SHP77 treated with DMSO at 0.1 percent for 48 hours (cell line): ENCODE measurements at places on chromosomes 12 and 14.
A peak's percentile ranks its signal among the peaks of the same experiment; 100 is the strongest.

DNA sequence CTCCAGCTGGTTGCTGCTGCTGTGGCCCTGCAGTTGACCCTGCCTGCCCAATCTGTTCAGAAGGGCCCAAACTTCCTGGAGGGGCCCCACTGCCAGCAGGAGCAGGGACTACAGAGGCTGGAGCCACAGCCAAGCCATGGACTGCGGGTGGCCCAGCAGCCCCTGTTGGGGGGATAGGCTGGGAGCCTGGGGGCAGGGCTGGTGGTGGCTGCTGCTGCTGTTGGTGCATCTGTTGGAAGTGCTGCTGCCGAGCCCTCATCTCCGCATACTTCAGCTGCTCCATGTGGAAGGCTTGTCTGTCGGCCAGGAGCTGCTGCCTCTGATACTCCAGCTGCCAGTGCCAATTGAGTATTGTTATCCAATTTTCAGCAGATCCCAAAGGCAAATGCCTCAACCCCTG, 7.2 kb downstream of the MYL6 start:
- no peak for DNase-seq

- no peak for DNase-seq
Measured at GRCh38 chr12:129848876-129849275, 54.9 kb downstream of the TMEM132D start.

GRCh38 chr14:100410056-100410565, 87.0 kb downstream of the SLC25A47 start:
- no peak for DNase-seq

DNA sequence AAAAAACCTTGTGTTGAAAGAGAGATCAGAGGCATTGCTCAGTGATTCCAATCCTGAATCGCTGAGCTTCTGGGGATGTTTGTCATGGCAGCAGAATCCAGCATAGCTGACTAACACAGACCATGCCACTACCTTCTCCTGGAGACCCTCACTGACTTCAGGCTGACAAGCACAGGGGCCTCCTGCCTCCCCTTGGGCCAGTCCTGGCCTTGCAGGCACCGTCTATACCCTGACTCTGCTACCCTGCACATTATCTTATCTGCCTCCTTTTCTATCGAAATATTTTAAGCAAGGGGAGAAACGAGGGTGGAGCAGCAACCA, 139.8 kb downstream of the KIF26A start:
- DNase-seq: no peak

GRCh38 chr14:90382491-90383125, 14.2 kb upstream of the CALM1 start:
- no peak for DNase-seq

GRCh38 chr12:98908866-98909265, 263.8 kb downstream of the APAF1 start:
- no peak for DNase-seq

GRCh38 chr12:105330931-105331804, 677 bp downstream of the C12orf75 start:
- no peak for DNase-seq

- no peak for DNase-seq
Measured at GRCh38 chr14:93116676-93117200, 1.0 kb upstream of the ITPK1 start.

DNA sequence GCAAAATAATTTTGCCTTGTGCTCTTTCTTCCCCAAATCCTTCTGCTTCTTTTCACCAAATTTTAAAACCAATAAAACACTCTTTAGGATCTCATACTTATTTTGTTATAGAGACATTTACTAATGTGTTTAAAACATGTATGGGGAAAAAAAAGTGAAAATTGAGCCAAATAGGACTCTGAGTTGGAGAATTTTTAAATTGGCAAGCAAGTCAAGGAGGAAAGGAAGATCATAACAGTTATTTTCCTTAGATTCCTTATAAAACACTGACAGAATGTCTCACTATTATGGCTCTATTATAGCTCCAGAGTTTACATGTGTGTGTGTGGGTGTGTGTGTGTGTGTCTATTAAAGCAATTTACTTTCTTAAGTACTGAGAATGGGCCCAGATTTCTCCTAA, 220.5 kb downstream of the SLC6A15 start:
- DNase-seq: no peak

DNA sequence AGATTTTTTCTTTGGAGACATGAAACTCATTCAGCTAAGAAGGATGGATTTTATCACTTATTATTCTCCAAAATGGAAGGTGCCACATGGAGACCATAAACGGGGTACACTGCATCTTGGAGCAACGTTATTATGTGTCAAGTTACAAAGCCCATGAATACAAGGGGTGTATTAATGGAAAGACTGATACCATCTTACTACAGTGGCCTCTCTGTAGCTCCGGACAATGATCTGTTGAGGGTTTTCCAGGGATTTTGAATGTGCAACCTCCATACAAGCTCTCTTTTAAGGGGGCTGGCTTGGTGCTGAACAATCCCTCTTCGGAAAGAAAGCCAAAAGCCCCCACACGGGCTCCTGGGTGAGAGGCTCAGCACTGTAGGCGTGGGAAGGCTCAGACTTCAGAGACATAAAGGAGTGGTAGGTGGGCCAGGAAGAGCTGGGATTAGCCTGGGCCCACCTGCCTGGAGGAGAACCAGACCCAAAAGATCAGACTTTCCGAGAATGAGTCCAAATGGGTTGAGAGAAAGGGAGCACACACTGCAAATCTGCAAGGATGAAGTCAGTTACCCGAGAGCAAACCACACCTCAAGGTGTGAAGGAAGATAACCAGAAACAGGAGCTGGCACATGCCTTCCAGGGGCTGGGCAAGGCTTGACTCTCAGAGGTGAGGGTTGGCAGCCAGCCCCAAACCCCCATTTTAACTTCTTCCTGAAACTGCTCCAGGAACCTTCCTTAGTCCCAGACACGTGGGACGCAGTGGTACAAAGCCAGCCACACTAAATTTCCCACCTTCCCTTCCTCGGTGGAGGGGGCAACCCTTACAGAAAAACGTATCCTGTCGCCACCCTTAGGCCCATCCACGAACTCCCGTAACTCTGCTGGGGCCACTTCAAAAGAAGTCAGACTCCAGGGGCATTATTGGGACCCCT, 1.5 kb downstream of the VPS37B start:
- no peak for DNase-seq

DNA sequence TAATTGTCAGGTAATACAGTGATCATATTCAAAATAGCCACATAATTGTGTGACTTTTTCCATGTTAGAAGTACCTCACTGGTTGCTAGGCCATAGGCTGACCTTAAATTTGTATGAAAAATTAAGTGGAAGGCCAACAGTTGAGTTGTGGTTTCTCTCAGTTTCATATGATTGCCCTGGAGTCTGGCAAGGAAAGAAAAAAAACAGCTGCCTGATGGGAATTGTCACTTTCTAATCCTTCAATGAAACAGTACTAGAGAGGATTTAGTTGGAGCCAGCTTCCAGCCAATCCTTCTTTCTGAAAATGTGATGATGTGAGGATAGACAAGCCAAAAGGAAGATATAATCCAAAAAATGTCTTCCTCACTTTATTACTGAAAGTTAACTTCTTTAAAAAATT, 113.6 kb downstream of the ALX1 start:
- no peak for DNase-seq

- DNase-seq: no peak
Measured at GRCh38 chr14:72779679-72780078, 114.2 kb downstream of the DPF3 start.

DNA sequence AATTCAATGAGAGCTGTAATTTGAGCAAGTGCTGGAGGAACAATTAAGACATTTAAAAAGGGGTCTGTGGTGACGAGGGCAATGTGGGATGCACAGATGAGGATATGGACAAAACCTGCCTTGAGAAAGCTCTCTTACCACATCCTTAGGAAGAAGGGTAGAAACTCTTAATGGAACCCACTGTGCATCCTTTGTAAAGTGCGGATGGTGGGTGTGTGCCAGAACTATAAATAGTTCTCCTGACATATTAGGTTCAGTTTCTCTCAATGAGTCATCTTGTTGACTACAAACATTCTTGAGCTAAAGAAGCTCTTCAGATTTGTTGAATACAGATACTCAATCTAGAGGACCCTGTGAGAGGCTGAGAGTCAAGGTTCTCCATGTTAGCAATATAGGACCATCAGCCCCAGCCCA, 106.1 kb upstream of the ANO4 start:
- DNase-seq: no peak

DNA sequence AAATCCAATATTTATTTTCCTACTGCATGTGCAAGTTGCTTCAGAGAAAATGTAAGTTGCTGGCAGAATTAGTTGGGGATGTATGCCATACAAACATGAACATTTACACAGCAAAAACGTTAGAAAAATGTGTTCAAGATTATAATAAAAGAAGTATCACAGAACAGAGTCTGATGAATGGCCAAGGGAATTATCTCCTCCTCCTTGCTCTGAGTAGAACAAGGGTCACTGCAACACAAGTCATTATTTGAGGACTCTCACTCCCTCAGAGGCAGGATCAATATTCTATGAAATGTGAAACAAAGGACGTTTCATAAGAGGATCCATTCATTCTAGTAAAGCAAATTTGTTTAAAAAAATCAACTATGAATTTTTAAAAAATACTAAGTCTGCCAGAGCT, 177.8 kb downstream of the PRKD1 start:
- DNase-seq: no peak

- no peak for DNase-seq
Measured at GRCh38 chr12:131610891-131611290, 100.0 kb upstream of the SFSWAP start.

DNA sequence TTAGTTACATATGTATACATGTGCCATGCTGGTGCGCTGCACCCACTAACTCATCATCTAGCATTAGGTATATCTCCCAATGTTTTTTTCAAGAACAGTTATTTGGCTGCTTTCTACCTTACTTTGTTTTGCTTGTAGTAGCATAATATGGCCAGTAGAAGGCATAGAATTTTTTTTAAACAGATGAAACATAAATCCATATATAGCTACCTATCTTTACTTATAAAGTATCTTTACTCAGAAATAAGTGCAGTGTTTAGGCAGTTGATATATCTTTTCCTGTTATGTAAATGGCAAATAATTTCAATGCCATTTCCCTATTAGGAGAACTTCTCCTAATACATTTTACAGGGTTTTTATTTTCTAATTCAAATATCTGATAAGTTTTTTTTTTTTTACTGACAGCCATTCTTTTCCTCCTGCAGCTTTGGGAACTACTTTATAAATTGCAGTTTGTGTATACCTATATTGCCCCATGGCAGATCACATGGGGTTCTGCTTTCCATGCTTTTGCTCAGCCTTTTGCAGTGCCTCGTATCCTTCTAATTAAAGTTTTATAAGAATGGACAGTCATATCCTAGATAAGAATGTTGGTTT, 143.1 kb downstream of the PCNX1 start:
- no peak for DNase-seq

- no peak for DNase-seq
Measured at GRCh38 chr14:104305511-104306449, 167.4 kb downstream of the KIF26A start.

GRCh38 chr14:47543459-47543858, 131.9 kb downstream of the MDGA2 start:
- DNase-seq: no peak

- no peak for DNase-seq
Measured at GRCh38 chr14:92421751-92422150, 91.8 kb upstream of the RIN3 start.

DNA sequence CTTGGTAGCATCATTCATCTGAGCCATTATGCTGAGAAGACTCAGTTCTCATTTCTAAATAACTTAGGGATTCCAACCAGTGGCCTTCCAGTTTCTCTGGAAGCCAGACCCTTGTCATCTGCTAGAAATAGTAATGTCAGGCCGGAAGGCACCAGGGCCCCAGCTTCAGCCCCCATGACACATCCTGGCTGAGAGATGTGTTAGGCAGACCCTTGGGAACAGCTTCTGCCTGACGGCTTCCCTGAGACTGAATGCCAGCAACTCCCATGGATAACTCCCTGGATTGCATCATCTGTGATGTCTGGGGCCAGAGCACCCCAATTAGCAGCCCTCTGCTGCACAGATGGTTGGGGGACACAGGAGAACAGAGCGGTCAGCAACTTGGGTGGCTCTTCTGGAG, 583.5 kb upstream of the TBX3 start:
- DNase-seq: no peak

DNA sequence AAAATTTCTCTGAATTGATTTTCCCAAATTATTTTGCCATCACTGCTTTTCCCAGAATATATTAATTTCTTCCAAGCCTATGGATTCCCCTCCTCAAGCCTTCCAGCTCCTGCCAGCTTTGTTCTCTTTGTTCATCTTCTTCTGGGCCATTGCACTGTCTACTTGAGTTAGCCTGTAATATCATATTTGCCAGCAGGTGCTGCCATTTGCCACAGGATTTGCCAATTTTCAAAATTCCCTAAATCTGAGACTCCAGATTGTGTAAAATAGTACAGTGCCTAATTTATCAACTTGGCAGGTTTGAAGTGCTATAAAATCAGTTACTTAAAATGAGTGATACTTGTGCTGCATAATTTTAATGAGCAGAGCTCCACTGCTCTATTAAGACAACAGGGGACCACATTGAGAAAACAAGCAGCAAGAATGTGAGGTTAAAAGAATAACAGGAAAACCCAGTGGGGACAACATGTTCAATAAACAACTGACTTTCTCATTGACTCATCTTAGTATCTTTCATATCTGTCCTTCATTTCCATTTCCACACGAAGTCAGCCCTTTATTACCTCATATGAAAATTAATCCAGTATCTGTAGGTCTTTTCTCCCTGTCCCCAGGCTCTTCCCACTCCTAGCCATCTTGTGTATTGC, 84.6 kb upstream of the CCDC196 start:
- no peak for DNase-seq

DNA sequence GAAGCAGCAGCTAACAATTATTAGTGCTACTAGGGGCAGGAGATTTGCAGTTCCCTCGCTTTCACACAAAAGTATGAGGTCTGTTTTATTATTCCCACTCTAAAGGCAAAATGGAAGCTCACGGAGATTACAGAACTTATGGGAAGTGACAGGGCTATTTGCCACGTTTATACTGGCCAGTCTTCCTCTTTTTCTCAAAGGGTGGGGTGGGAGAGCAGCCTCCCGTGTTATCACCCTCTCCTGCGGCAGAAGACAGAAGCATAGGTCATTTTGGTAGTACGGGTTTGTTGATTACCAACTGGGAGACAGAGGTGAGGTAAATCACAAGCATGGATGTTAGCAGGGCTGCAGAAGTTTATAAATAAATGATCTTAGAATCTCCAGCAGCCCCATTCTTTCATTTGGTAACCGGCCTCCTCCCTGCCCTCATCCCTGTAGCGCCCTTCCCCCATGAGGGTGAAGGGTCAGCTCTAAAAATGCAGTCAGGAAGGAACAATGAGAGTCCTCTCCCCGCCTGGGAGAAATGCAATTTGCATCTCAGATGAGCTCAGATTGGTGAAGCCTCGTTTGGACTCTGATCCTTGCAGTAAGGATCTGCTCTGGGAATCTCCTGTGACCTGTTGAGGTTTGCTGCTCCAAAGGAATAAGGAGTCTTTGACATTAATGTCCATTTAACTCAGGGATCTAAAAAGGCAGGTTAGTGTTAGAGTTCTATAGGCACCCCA, 44.7 kb upstream of the SINHCAF start:
- peak; percentile 64 for DNase-seq

- DNase-seq: no peak
Measured at GRCh38 chr12:11922361-11922760, 148.4 kb upstream of the BCL2L14 start.

DNA sequence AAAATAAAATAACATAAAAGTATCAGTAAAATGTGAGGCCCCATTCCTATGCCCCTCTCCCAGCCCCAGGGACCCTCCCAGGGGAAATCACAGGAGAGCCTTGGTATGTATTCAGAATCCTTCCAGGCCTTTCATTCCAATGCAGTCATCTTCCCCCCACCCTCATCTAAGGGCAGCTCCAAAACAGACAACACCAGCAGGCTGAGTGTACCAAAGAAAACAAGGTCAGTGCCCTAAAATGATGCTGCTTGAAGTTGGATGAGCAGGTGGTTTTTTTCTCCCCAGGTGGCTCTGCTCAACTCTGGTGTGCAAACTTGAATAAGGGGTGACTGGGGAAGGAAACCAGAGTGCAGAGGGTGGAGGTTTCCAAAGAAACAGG, 56.2 kb downstream of the TSPAN9 start:
- no peak for DNase-seq
